Stimulated activated CD4-positive, alpha-beta T cell treated with anti-CD3 and anti-CD28 coated beads, TNF-alpha, amount 100 ng/mL, for 24 hours (primary cell): ENCODE measurements at places on chromosomes 3 and 15.

- DNase-seq = no peak
These were observed 43.9 kb upstream of the KLHL25 start for GRCh38 chr15:85838655-85839054.

DNA sequence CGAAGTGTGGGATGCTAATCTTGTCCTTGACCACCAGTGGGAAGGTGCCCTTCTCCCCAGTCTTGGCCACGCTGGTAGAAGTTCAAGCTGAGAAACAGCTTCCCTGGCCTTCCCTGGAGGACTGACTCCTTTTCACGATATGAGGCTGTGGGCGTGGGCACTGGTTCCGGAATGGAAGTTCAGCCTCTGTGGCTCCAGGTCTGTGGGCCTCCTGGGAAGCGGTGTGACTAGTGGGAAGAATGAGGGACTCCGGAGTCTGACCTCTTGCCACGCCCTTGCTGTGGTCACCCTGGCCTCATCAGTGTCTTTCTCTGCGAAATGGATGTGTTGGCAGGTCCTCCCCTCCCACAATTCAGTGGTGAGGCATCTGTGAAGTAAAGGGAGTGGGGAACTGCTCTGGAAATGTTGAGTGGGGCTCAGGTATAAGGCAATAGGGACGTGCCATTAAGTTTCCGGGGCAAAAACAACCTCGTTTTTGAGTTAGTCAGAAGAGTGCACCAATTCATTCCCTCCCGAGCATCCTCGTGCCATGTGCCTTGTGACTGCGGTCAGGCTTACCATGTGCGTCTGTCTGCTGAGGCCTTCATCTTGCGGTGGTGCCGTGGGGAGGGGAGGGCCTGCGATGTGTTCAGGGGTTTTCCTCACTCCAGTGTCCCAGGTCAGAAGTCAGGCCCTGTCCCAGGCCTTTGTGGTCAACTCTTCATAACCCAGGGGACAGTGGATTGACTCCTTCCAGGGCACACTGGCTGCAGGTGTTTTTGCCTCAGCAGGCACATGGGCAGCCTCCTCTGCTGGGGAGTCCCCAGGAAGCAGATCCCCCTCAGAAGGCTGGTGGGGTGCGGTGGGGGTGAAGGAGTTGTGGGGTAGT, 11.8 kb upstream of the SEC13 start:
- no peak for DNase-seq

DNA sequence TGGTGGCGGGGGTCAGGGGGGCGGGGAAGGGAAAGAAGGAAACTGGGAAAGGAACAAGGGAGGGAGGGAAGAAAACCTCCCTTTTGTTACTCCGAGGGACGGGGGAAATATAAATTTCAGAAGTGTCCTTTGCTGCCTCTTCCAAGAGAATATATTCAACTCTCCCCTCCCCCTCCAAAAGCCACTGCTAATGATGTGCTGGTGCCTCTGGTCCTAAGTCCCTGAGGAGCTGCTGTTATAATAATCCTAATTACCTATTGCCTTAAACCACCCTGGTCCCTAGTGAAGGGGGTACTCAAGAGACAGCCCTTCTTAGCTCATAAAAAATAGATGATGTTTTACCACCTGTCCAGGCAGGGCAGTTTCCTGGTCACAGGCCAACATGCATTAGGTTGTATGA, 118.3 kb upstream of the TRIM42 start:
- DNase-seq = no peak

GRCh38 chr3:26061947-26062346, 272.1 kb downstream of the OXSM start:
- no peak for DNase-seq

DNA sequence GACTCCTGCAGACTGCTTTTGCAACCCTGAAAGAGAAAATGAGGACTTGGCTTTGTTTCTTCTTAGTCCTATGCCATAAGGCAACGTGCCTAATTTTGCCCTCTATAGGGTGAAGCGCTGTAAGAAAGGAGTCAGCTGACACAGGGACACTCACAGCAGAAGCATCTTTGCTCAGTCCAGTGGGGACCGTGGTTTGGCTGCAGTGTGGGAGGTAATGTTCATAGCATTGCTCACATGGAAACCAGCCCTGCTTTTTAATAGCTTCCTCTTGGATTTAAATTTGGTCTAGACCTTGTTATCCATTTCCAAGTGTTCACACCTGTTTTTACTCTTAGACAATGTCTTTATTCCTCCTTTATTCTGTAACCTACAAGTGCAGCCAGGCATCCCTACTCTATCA, 1032.1 kb downstream of the NTRK3 start:
- DNase-seq = no peak

GRCh38 chr15:79370716-79371115, 59.8 kb downstream of the TMED3 start:
- DNase-seq = no peak

DNA sequence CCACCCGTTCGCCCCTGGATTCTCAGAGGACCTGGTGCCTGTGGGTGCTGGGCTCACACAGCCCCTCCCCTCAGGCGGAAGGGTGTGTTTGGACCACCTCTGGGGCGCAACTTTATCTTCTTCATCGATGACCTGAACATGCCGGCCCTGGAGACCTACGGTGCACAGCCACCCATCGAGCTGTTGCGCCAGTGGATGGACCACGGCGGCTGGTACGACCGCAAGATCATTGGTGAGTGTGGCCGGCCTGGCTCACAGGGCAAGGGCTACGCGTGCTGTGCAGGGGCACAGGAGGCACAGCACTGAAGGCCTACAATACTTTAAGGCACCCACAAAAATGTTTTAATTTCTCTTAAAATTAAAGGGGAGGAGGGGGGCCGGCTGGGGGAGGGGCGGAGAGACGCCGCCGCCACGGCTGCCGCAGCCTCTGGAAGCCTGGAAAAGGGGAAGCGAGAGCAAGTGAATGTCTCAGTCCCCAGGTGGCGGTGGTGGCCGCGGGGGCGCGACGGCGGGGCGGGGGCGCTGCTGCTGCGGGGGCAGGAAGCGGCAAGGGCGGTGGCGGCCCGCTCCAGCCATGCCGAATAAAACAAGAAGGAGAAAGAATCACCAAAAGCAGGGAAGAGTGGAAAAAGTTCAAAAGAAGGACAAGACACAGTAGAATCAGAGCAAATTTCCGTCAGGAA, 56.8 kb downstream of the DNAH1 start:
- DNase-seq = no peak

DNA sequence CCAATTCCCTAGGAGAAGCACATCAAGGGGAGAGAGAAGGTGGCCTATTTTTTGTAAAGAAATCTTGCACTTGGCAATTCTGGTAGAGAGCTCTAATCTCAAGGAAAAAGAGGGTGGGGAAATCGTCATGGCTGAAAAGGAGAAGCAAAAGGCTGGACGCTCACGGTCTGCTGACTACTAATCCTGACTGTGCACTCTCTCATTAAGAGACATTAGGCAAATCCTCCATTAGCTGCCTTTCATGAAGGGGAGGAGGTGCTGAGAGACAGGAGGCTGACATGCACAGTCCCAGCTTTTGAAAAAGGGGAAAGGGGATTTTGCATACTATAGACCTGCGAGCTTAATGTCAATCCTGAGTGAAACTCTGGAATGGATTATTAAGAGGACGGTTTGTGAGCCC, 170.0 kb downstream of the NR2F2 start:
- DNase-seq = no peak

DNA sequence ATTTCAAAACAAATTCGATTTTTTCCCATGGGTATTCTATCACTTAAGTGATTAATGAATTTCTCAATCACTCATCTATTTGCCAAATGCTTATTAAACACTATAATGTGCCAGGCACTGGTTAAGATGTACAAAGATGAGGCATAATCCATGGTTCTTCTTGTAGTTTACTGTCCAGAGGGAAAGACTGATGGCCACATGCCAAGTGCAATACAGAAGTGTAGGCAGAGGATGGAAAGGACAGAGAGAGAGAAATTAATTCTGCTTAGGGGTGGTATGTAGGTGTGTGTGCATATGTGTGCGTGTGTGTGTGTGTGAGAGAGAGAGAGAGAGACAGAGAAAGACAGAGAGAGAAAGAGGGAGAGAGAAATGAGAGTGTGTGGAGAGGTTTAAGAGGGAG, 120.8 kb upstream of the CCNL1 start:
- no peak for DNase-seq

- DNase-seq = no peak
These were observed 270.6 kb upstream of the UMPS start for GRCh38 chr3:124459678-124460077.

GRCh38 chr3:88231207-88231606, 81.4 kb downstream of the C3orf38 start:
- DNase-seq = no peak

DNA sequence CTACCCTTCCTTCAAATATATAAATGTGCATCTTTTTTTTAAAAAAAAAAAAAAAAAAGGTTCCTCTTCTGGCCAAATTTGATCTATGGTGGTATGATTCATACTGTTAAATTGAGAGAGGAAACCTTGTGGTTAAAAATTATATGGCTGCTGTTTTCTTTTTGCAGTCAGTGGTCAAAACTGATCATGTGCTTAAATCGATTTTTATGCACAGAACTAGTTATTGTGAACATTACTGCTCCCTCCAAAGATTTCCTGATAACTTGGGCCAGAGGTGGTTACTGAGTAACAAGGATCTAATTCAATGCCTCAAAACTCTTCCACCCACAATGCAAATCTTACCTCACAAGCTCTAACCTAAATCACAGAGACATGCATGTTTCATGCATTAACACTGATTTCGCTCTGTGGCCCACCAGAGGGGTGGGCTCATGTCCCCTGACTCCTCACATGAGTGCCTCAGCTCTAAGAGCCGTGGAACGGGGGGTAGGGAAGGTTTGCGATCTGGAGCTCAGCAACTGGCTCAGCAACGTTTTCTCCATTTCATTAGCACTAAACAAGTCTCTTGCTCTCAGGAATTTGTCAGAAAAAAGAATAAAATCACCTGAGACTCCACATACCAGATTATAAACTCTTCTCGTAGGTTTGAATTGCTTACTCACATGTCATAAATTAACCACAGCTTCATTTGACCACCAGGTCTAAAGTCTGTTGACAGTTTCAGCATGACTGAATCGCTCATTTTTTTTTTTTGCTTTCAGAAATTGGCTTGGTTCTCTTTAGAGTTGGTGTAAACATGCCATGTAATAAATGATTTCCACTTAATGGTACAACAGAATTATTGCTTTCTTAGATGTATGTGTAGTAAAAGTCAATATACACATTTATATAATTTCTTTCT, 280.4 kb downstream of the CD47 start:
- no peak for DNase-seq

- no peak for DNase-seq
These were observed 615.6 kb upstream of the ADAMTS9 start for GRCh38 chr3:65303431-65303830.

GRCh38 chr3:120203016-120203415, 82.0 kb downstream of the GPR156 start:
- no peak for DNase-seq

DNA sequence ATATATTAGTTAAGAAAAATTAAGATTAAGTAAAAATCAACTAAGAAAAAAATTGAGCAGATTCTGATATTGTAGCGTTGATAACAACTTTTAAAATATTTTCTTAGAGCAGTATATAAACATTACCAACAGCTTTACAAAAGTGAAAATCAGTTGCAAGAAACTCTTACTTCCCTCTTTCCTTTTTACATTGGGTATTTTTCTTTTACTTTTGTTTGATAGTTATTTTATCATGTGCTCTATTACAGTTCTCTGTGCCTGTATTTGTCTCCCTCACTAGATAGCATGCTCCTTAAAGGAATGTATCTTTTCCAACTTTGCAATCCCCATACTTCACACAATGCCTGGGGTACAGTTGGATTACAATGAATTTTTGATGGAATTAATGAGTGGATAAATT, 87.5 kb upstream of the P3H2 start:
- no peak for DNase-seq

GRCh38 chr15:73983773-73984172, 8.3 kb downstream of the STOML1 start:
- no peak for DNase-seq

DNA sequence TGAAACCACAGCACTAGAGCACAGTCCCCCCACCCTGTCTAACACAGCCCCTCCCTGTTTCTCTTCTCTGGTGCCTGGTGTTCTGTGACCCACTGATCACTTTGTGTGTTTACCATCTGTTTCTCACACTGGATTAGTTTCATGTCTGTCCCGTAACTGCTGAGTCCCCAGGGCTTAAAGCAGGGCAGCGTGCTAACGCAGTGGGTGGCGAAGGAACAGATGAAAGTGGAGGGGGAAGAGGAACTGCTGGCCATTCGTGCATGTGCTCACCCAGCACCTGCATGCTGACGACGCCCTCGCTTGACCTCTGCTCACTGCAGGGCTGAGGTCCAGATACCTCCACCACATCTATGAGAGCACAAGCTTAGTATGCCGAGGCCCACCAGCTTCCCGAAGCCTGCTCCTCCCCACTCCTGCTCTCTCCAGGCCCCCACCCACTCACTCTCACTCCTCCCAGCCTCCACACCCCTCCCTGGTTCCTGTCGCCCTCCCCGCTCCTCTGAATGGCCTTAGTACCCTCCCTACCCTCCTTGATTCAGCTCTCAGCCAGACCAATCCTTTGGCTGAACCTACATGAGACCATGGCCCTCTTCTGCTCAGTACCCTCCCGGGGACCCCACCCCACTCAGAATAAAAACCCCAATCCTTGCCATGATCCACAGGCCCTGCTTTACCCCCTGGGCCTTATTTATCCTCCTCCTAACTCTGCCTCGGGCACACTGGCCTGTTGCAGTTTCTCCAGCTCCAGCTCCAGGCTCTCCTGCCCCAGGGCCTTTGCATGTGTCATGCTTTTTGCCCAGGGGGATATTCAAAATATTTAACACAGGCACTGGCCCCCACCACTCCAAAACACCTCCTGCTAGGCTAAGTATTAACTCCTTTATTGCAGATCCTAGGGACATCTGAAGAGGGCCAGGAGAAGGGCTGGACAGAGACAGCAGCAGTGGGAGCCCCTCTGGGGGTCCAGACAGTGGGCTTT, 15.1 kb upstream of the IQSEC1 start:
- DNase-seq = no peak

DNA sequence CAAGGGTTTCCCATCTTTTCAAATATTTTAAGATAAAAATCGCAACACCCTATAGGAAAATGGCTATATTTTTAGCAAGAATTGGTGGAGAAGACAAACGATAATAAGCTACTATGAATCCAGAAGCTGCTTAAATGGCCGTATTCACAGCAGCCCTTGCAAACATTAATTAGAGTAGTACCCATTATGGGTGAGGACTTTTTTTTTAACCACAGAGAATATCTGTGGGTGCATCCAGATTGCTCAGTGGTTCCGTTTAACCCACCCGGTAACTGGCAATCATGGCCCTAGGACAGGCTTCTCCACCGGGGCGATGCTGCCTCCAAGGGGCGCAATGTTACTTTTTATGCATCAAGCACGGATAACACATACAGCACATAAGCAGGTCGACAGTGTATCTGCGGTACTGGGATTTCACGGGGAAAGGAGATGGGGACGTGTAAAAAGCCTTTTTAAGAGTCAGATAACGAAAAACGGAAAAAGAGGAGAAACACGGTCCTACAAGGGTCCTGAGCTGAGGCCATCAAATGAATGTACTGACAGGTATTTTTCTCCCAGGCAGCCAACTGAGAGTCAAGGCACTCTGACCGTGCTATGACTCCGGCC, 968 bp upstream of the TMEM266 start:
- DNase-seq = no peak
